ENCODE measurements at places on chromosomes 7 and 10.

GRCh38 chr7:118006979-118007378 lies 133.7 kb upstream of the CTTNBP2 start:
- DNase-seq = no peak

DNA sequence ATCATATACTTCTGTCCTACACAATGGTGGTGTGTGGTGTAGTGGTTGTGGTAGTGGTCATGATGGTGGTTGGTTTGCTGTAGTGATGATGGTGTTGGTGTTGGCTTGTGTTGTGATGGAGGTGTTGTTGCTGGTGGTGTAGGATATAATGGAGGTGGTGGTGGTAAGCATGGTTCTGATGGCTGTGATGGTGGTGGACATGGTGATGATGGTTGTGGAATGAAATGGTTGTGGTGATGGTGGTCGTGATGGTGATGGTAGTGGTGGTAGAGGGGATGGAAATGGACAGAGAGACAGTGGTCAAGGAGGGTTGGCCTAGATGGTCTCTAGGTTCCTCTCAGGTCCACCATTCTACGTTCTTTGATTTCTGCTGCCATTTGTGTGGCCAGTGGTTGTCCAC lies 44.7 kb downstream of the FAM241B start:
- DNase-seq = no peak

DNA sequence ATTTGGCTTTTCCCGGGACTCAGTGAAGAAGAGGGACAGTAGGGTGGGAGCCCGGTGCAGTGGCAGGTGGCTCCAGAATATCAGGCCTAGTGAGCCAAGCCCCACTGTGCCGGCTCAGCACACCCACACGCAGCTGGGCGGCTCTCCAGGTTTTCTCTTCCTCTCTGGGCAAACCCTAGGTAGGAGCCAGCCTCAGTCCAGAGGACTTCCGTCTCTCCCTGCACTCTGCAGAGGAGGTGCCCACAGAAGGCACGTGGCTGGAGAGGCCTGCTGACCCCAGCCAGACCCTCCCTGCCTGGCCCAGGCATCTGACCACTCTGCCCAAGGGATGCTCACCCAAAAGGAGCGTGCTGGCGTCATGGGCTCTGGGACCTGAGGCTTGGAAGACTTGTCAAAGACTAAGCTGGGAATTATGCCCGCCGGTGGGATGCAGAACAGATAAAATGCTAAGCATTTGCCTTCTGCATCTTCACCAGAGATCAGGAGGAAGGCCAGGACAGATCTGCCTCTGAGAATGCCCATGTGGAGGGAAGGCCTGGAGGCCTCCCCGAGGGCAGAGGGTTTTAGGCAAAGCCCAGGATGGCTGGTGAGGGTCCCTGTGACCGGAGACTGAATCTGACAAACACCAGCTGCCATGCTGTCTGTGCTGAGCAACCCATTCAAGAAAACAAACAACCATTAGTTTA lies 40.2 kb downstream of the TCERG1L start:
- DNase-seq = no peak

GRCh38 chr7:1508277-1508758 lies 4.1 kb upstream of the INTS1 start:
- DNase-seq = no peak

DNA sequence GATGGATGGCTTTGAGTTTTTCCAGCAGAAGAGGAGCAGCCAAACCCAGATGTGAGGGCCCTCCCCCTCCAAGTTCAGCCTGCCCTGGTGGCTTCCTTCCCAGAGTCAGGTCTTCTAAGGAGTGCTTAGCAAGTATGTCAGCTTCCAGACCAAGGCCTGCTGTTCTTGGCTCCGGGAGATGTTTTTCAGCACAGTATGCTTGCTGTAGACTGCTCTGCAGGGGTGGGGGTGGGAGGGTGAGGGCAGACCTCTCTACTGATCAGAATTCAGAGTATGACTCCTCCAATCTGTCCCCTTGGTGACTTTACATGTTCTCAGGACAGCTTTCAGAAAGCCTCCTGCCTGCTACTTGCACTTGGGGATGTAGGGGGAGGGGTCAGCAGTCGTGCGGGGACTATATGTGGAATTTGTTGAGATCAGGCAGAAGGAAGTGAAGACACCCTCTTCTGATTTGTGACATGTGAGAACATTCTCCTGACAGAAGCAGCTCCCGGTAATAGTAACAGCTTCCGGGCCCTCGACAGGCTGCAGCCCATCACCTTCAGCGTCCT lies 516.4 kb upstream of the ZMIZ1 start:
- no peak for DNase-seq

GRCh38 chr7:46170792-46171191 lies 249.7 kb upstream of the IGFBP3 start:
- DNase-seq = no peak

Data from suppressor macrophage (primary cell).